ENCODE measurements at places on chromosomes 4 and X.
A peak's percentile ranks its signal among the peaks of the same experiment; 100 is the strongest.

DNA sequence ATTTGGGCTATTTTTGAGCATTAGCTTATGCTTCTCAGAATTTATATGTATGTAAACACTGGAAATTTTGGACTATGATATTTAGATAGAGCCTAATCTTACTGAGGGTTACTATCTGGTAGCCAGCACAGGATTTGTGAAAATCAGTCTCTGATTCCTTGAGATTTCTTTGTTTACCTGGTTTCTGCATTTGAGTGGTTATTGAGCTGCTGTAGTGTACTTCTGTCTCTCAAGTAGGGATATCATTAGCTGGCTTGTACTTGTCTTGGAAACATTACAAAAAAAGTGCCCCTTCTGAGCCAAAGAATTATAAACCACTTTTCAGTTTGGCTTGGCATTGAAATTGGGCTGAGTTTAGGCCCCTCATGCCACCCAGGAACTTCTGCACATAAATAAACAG, 49.7 kb downstream of the TLL1 start:
- DNase-seq = no peak

- no peak for DNase-seq
These were observed 467 bp downstream of the HSD17B11 start for GRCh38 chr4:87390551-87390890.

DNA sequence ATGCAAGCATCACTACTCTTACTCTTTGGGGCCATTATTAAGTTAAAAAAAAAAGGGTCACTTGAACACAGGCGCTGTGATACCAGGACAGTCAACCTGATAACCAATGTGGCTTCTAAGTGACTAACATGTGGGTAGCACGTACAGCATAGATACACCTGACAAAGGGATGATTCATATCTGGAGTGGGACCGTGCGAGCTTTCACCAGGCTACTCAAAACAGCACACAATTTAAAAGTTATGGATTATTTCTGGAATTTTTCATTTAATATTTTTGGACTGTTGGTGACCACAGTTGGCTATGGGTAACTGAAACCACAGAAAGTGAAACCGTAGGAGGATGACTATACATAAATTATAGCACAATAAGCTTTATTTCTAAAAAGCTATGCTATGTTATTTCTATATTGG, 113.8 kb upstream of the STIM2 start:
- DNase-seq = no peak

GRCh38 chr4:25870081-25870480, 7.3 kb upstream of the SEL1L3 start:
- DNase-seq = no peak

DNA sequence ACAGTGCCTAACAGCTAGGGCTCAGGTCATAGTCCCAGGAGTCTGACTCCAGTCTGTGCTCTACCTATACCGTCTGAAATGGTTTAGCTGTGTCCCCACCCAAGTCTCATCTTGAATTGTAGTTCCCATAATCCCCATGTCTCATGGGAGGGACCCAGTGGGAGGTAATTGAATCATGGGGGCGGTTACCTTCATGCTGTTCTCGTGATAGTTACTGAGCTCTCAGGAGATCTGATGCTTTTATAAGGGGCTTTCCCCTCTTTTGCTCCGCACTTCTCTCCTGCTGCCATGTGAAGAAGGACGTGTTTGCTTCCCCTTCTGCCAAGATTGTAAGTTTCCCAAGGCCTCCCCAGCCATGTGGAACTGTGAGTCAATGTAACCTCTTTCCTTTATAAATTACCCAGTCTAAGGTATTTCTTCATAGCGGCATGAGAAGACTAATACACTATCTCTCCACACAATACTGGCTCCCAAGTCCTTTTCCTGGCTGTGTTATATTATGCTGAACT, 110.8 kb downstream of the AFAP1 start:
- no peak for DNase-seq

- DNase-seq = no peak
These were observed 17.4 kb downstream of the QDPR start for GRCh38 chr4:17494258-17495190.

GRCh38 chrX:13090339-13091110, 46.1 kb upstream of the FAM9C start:
- DNase-seq = no peak

- no peak for DNase-seq
These were observed 156.5 kb downstream of the EMCN start for GRCh38 chr4:100361336-100361735.

DNA sequence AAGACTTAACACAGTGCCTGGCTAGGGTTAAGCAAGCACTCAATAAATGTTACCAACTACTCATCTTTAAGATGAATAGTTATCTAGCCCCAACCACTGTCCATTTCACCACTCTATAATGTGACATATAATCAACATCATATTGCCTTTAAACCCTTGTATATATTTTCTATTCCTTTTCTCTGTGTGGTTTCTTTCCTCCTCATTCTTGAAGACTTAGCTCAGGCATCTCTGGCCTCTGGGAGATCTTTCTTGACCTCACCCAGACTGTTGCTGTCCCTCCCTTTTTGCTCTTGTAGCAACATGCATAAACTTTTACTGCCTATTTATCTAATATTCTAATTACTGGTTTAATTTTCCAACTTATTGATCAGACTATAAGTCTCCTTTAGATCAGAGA, 249.9 kb upstream of the MAB21L2 start:
- no peak for DNase-seq

- no peak for DNase-seq
These were observed 35.9 kb downstream of the FGFRL1 start for GRCh38 chr4:1047106-1047975.

- no peak for DNase-seq
These were observed 93.8 kb upstream of the ANXA3 start for GRCh38 chr4:78457751-78458150.

- no peak for DNase-seq
These were observed 33.0 kb downstream of the GSTCD start for GRCh38 chr4:105741548-105741947.

- no peak for DNase-seq
These were observed 95.8 kb upstream of the LDB2 start for GRCh38 chr4:16993956-16994840.

DNA sequence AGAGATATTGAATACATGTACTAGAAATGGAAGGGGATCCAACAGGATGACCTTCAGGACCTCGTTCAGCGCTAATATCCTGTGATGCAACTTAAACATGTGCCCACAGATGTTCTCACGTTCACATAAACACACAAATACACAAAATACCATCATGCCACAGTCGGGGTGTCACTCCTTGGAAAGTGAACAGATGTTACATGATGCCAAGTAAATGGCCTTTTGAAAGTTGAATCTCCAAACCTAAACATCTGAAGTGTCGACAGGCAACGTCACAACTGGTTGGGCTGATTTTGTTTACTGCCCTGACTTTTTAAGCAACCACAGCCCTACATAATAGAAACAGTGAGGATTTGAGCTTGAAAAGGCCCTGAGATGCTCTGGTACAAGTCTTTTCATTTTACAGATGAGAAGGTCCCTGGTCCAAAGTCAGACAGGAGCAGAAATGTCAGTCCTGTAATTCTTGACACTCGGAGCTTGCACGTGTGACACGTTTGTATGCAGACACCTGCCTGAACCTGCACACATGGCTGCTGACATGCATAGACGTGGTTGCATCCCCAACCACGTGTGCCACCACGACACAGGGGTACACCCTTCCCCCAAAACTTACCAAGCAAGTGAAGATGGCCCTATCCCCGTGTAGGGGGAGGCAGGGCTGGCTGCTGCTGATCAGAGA, 23.5 kb upstream of the BCORL1 start:
- DNase-seq = no peak

GRCh38 chr4:47913861-47914219, 543 bp downstream of the NFXL1 start:
- peak; percentile 26 for DNase-seq

DNA sequence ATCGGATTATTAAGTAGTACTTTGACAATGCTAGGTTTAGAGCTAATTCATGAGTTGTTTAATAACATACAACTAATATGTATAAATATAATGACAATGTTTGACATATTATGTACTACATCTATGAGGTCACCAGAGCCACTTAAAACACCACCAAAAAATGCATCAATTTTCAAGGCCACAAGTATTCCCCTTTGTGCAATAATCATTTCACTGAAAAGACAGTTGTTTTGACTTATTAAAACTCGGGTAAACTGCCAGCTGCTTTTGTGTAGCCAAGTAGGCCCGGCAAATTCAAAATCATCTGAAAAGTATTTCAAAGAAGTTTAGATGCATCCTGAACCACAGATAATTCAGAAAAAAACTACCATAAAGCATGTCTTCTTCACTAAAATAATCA, 48.7 kb downstream of the CLOCK start:
- DNase-seq = no peak

DNA sequence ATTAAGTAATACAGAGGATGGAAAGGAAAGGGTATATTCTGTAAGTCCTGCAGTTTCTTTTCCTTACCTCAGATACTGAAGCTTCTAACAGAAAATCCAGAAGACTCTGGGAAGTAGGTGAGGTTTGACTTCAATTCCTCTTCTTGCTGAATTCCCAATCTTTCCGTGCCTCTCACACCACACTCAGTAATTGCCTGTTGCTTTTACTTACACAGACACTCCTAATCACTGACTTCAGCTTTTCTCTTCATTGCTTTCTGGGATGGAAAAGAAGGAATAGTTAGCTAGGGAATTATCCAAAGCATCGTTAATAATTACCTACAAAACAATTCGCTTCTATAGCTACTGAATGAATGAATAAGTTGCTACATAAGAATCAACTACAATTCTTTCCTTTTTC, 163.6 kb downstream of the FBXO8 start:
- no peak for DNase-seq

DNA sequence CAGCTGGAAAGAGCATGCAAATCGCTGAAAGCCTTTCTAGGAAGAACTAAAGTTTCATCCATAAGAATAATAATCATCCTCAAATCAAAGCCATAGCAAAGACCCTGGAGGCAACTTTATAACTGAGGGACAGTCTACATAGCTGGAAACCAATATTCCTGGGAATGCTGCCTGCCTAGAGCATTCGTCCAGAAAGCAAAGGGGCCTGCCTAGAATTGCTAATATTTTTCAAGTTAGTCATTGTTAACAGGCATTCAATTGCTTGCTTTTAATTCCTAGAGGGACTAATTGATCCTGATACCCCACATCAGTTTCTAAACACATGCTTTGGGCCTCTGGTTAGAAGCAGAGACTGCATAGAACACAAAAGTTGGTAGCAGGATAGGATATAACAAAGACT, 4.2 kb upstream of the PPARGC1A start:
- DNase-seq = no peak

GRCh38 chrX:114611018-114611619, 27.2 kb downstream of the HTR2C start:
- DNase-seq = no peak

DNA sequence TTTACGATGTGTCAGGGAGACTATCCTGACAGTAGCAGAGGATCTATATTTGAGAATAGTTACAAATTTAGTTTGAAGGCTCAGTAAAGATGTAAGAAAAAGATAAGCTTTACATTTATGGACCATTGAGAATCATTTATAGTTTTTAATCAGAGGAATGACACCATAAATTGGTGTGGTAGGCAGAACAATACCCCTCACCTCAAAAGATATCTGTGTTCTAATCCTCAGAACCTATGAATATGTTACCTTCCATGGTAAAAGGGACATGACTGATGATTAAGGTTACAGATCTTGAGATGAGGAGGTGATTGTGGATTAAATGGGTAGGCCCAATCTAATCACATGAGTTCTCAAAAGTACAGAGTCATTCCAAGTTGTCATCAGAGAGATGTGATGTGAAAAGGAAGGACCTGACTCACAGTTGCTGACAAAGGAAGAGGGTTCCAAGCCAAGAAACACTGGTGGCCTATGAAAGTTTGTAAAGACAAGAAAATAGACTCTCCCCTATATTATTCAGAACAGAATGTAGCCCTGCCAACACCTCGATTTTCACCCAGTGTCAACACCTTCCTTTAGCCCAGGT, 27.0 kb downstream of the EREG start:
- DNase-seq = no peak

DNA sequence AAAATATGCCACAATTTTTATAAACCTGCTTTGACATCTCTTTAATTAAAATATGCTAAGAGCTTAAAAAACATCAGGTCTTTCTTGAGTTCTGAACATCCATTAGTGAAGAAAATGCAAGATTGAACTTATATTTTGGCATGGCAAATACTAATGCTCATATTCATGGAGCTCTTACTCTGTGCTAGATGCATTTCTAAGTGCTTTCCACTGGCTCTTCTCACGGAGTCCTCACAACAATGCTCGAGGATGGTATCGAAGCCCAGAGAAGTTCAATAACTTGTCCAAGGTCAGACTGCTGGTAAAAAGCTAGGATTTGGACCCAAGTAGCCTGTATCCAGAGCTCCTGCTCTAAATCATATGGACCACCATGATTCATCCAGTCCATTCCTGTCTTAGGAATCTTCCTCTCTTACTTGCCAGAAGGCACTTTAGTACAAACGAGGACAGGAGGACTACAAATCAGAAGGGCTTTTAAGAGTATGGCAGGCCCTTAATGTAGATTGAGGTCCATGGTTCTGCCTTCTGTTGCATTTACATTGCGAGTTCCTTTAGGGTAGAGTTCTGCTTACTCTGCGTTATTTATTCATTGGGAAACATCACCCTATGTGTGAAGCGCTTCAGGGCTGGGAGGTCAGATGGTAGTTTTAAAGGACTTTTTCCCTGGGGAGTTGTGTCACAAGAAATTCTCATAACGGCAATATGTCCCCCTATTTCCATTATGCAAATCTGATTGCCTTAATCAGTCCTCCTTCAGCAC, 199.2 kb downstream of the RASL11B start:
- no peak for DNase-seq

GRCh38 chr4:17142232-17142711, 243.8 kb upstream of the LDB2 start:
- no peak for DNase-seq

DNA sequence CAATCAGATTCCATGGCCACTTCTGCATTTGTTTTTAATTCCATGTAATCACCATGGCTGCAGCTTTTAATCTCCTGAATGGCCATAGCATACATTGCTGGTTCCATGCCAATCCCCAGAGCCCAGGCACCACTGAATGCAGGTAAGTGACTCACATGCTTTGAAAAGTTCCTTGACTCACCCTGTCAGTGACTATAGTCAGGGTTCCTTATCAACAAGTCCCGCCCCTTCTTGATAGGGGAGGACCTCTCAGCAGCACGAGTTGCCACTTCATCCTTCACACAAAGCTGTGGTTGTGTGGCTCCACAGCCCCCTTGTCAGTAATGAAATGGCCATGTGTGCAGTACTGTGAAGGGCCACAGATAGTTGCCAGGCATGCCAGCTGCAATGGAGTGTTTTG, 516.6 kb downstream of the PPARGC1A start:
- peak; percentile 2 for DNase-seq

- no peak for DNase-seq
These were observed 18.2 kb downstream of the ANKRD50 start for GRCh38 chr4:124694306-124694705.

DNA sequence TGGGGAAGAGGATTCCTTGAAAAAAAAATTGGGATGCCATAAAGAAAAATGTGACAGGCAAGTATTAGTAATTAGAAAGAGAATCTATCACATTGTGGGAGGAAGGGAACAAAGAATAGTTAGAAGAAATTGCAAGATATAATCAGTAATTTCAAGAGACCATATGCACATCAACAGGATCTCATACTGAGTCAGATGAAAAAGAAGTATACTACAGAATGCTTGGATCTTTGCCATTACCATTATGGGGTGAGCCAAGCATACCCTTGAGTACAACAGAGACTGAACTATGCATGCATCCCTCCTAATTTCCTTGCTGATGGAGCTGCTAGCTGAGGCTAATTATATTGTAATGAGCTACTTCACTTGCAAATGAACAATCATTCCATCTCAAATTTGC, 287.6 kb downstream of the PAPSS1 start:
- no peak for DNase-seq
